ENCODE measurements at places on chromosomes 4 and X.

DNA sequence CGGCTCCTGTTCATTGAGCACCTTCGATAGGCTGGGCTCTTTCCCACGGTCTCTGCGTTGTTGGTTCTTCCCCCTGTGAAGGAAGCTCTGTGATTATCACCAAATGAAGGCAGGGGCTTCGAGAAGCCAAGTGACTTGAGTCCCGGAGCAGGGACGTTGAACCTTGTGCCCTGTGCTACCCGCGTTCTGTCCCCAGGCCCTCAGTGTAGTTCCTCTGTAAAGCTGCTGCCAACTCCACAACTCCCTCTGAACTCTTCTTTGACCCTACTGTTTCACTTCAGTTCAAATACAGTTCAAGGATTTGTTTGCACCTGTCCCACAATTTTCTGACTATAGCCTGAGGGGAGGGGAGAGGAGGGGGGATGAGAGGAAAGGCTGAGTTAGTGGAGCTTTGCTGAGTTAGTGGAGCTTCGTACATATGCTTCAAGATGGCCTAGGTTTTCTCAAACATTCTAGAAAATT lies 635 bp upstream of the PHF8 start:
- no peak for DNase-seq

DNA sequence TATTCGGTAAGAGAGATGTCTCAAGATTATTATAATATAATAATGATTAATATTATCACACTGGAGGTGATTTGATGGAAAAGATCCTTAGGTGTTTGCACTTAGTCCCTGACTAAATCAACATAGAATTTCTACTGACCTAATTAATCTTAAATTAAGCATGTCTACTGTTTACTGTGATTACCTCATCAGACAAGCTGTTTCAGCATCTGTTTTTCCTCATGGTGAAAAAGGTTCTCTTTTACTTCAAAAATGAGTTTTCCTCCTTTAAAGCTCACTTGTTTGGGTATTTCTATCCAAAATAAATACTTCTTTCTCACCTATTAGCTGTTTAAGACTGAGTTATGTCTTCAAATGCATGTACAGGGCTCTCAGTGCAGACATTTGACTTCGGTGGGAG lies 407.8 kb downstream of the NKX6-1 start:
- DNase-seq, result no peak

GRCh38 chr4:119536572-119537528 lies 91.8 kb downstream of the PDE5A start:
- DNase-seq, result peak; percentile 23

GRCh38 chrX:76029385-76029784 lies 143.5 kb upstream of the PBDC1 start:
- DNase-seq, result no peak

DNA sequence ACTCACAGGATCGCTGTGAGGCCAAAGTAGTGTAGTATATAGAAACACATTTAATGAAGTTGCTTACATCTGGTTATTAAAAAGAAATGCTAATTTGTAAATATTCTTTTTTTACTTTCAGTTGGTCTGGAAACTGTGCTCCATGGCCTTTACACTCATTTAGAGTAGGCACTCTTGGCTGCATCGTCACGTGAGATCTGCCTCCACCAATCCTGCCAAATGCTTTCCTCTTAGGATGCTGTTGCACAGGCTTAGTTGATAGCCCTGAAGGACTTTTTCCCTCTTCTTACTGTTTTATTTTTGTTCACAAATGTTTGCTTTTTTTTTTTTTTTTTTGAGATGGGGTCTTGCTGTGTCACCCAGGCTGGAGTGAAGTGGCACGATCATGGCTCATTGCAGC lies 6.3 kb downstream of the CPE start:
- DNase-seq, result no peak

- no peak for DNase-seq
Observed at GRCh38 chr4:131547506-131547981, 1601.5 kb upstream of the PCDH10 start.

DNA sequence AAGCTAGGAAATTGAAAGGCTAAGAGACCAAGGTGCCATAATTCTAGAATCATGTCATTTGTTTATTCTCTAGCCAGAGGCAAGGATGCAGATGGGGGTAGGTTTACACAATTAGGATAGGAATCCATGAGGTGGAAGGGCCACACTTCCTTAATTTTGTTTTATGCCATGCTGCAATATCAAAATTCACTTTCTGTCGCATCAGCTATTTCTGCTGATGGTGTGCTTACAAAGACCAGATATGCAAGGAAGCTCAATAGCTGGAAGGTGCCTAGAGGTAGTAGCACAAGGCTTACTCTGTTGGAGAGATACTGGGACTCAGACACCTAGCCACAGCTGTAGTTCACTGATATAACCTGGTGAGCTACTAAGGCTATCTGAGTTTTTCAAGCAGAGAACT lies 328.5 kb downstream of the ADGRL3 start:
- DNase-seq, result no peak

- peak; percentile 68 for DNase-seq
Observed at GRCh38 chr4:149264093-149264733, 551.4 kb downstream of the IQCM start.

- DNase-seq, result no peak
Observed at GRCh38 chr4:98305576-98305975, 44.4 kb downstream of the RAP1GDS1 start.

DNA sequence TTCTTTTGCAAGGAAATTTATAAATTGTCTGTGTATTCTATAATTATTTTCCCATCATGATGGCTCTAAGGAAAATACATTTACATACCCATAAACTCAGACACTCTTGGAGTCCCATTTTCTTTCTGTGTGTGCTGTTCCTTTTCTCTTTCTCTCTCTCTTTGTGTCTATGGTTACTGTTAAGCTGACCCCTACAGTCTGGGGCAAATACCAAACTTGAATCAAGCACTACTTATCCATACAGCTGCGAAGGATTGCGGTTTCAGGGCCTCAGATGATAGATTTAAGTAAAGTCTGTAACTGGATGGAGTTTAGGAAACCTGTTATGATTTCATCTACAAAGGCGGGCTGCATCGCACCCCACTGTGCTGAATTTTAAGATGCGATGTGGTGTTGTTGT lies 150.2 kb downstream of the SHROOM3 start:
- no peak for DNase-seq

GRCh38 chr4:38181286-38181685 lies 221.1 kb downstream of the PTTG2 start:
- DNase-seq, result no peak

DNA sequence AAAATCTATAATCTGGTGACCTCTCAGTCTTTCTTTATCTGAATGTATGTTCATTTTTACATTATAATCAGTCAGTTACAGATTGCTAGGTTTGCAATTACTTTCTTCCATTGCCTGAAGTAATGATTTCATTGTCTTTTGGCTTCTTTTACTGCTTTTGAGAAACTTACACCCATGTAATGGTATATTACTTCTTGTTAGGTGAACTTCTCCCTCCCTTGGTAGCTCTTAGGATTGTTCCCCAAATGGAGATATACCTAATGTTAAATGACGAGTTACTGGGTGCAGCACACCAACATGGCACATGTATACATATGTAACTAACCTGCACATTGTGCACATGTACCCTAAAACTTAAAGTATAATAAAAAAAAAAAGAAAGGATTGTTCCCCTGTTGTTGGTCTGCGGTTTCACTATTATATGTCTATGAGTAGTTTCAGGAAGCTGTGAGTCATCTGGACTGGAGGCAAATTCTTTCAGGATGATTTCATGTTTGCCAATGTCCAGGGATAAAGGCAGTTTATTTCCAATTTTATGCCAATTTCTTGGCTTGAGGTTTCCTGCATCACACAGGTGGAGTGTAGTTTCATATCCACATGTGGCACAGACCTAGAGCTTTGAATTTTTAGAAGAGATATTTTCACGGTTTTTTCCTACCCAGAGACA lies 21.8 kb downstream of the SPANXC start:
- DNase-seq, result peak; percentile 73

DNA sequence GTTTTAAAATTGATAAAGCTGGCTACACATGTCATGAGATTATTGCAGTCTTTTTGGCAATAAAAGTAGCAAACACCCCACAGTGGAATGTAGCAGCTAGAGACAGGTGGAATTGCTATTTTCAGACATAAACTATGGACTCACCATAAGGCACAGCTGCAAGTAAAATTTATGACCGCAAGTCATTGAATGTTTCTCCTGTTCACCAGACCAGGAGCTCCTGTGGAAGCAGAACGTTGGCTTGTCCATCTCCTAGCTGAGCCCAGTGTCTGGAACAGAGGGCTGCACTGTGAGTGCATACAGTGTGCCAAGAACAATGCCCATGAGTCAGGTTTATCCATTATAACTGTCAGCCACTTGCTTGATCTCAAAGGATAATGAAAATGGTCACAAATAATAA lies 538.2 kb downstream of the INPP4B start:
- DNase-seq, result no peak

- no peak for DNase-seq
Observed at GRCh38 chr4:79827283-79827682, 245.7 kb downstream of the ANTXR2 start.

DNA sequence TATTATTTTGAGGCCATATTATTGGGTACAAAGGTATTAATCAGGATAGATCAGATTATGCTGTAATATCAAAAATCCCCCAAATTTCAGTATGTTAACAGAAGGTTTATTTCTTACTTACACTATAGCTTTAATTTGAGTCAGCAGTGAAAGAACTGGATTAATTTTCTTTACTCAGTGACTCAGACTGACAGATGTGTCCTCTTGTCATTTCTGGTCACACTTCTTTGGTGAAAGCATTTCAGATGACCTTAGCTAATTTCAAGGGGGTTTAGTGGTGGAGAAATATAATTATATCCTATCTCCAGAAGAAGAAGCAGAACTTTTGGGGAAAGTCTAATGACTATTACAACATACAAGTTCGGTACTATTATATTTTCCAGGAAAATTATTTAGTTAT lies 12.4 kb downstream of the DDIT4L start:
- DNase-seq, result no peak

- no peak for DNase-seq
Observed at GRCh38 chr4:10061650-10062415, 40.5 kb upstream of the SLC2A9 start.

GRCh38 chr4:62940229-62940628 lies 1469.0 kb downstream of the TECRL start:
- DNase-seq, result no peak

- no peak for DNase-seq
Observed at GRCh38 chr4:128841402-128841801, 31.9 kb downstream of the JADE1 start.

GRCh38 chr4:15438939-15439524 lies 11.2 kb downstream of the C1QTNF7 start:
- DNase-seq, result no peak

DNA sequence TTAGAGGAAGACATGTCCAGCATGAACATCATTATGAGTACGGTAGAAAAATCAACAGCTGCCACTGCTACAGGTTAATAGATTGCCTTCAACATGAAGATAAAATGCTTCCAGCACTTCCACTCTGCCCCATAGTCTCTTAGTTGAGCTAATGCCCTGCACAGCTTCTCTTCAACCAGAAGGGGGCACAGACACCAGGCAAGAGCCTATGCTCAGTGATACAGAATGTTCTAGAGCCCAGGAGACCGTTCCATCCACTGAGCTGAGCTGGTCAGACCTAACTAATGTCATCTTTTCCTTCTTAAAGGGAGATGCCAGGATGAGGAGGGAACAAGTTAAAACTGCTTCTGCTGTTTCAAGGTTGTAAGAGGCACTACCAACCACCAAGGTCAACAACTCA lies 42.2 kb downstream of the SMIM10L2A start:
- DNase-seq, result peak; percentile 26

- no peak for DNase-seq
Observed at GRCh38 chr4:14449308-14449707, 553.0 kb upstream of the CPEB2 start.

DNA sequence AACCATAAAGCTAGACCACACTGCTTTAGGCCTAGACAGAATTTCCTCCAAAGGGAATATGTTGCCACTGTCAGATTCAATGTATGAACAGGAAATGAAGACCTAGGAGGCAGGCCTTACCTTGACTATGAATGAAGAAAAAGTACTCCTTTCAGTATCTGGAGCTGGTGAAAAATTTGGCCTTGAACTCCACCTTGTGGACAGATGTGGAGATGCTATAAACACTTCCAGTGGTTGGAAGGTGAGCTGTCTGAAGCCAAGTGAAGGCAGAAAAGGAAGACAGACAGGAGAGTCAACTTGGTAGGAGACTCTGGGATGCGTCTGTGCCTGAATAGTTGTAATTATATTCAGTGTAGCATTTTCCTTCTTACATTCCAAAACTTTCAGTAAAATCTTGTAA lies 17.2 kb downstream of the SPIN3 start:
- DNase-seq, result peak; percentile 48

DNA sequence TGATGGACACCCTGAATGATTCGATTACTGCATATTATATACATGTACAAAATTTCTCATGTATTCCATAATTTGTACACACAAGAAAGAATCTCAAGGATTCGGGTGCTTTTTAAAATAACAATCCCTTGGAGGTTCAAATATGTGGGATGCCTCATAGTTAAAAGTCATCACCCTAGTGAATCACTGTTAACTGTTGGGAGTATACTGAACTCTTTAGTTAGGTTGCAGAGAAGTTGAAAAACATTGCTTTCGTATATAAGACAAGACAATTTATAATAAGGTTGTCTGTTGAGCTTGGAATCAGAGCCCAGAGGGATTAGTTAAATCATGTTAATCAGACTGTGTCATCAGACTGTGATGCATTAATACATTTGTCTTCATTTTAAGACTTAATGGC lies 15.6 kb downstream of the DCK start:
- DNase-seq, result no peak

DNA sequence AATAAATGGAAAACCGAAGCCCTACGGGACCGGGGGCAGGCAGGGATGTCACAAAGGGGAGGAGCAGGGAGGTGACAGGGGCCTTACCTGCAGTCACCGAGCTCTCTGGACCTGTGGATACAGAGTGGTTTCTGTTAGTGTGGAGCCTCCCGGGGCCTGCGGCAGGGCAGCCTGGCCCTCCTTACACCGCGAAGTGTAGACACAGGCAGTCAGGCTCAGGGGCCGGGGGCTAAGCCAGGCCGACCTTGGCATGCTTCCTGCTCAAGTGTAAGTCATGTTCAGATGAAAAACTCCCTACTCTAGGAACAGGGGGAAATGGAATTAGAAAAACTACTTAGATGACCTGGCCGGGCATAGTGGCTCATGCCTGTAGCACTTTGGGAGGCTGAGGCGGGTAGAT lies 4.3 kb downstream of the FAM3A start:
- DNase-seq, result no peak

- no peak for DNase-seq
Observed at GRCh38 chr4:107312366-107312765, 276.3 kb upstream of the DKK2 start.

- DNase-seq, result no peak
Observed at GRCh38 chr4:14650127-14650526, 352.2 kb upstream of the CPEB2 start.

Measured in lung microvascular endothelial cell (primary cell).